Glomerular endothelial cell (primary cell): ENCODE measurements at places on chromosomes 1 and 21.

GRCh38 chr1:171112119-171112518 lies 21.4 kb downstream of the FMO3 start:
- DNase-seq, result no peak

DNA sequence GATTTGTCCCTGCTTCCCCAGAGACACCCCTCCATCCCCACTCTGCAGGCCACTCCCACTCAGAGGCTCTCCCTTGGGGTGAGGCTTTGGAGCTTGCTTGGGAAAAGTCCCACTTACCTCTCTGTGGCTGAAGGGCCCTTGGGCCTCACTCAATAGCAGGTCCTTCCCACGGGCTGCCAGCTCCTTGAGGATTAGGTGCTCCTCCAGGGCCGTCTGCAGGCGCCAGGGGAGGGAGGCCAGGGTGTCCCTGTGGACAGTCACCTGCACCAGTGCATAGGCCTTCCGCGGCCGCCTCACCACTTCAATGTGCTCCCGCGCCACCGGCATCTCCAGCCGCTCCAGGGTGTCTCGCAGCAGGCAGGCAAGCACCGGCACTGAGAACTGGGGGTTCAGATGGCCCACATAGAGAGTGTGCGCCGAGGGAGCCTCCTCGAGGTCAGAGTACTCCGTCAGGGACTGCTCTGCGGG lies 1.4 kb downstream of the SLFNL1 start:
- DNase-seq, result no peak

- DNase-seq, result no peak
Observed at GRCh38 chr1:233253832-233254331, 41.6 kb downstream of the PCNX2 start.

DNA sequence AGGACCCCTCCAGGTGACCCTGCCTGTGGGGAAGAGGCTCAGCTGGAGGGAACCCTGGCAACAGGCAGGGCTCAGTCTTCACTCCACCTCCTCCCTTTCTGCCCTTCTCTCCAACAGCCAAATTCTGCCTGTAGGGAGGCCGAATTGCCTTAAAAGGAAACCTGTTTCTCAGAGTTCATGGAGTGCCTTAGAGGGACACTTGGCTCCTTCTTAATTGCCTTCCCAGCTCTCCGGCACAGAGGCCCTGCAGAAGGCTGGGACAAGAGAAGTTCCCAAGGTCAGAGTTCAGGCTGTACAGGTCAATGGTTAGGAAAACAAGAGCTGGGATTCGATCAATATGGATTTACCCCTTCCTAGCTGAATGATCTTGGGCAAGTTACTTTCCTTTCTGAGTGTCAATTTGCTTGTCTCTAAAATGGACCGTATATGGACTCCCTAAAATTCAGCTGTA lies 6.2 kb downstream of the CSRP1 start:
- DNase-seq, result no peak

GRCh38 chr1:177909416-177909815 lies 60.4 kb downstream of the SEC16B start:
- no peak for DNase-seq

GRCh38 chr1:228154670-228155571 lies 5.2 kb downstream of the GJC2 start:
- DNase-seq, result no peak

GRCh38 chr1:205004351-205004750 lies 38.7 kb upstream of the CNTN2 start:
- no peak for DNase-seq

DNA sequence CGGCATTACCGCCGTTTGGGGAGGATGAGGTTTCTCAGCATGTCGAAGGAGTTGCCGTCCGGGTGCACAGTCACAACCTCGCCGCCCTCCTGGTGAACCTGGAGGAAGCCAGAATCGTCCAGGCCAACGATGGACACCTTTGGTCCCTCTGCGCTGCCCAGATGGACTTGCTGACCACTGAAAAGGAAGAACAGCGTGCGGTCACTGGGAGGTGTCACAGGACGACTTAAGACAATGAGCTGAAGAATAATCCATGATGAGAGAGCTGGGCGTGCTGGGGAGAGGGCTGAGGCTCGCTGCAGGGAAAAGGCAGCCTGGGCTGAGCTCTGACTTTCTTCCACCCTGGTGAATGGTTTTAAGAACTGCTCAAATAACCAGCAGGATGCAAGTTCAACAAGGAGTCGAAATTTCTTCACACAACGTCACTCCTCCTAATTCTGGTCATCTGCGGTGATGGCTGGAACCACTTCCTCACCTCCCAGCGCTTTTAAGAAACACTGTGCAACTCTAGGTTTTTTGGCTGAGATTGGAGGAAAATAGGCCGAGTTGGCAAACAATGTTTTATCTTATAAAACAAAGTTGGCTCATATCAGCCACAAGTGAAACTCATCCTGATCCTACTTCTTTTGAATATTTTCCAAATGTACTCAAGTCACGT lies 55.5 kb downstream of the SIM2 start:
- DNase-seq, result no peak

GRCh38 chr1:212484701-212485570 lies 52.2 kb downstream of the NENF start:
- DNase-seq, result no peak

DNA sequence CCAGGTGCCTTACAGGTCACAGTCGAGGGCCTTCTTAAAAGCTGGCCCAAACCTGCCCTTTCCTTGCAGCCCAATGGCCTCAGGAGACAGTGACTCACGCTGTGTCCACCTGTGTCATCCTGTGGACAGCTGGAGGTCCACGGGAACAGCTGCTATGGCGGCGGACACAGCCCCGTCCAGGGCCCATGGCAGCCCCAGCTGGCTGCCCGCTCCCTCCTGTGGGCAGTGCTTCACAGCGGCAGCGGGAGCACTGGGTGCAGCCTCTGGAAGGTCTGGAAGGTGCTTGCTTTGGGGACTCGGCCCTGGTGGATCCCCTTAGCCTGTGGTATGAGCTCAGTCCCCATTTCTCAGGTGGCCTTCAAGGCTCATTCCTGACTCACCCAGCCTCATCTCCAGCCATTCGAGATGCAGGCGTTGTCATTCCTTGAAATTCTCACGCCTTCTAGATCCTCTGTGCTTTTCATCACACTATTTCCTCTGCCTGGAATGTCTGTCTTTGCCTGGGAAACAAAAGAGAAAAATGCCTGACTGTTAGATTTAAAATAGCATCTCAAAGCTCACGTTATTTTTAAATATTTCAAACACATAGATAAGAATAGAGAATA lies 86.8 kb downstream of the KIF26B start:
- no peak for DNase-seq

- DNase-seq, result no peak
Observed at GRCh38 chr1:72937905-72938304, 655.6 kb upstream of the NEGR1 start.

DNA sequence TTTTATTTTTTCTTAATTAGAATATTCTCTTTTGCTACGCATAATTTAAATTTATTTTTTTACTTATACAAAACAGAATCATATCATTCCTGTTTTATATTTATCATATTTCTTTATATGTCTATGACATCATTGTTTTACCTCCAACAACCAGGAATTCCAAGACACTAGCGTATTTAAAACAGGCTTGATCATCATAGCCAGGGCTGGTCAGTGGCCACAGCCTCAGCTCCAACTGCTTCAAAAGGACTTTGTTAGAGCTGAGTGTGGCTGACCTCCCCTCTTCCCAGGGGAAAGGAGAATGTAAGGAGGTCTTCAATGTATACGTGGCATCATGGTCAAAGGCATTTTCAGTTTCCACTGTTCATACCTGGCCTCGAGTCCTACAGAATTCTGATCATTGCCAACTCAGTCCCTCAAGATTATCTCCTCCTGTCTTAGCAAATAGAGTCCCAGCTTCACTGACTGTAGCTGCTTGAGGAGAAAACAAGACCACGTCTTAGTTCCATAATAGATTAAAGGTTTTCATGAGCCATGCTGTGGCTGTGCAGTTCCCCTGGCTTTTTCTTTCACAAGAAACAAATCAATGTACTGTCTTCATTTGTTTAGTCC lies 444.0 kb downstream of the PTPRC start:
- no peak for DNase-seq

GRCh38 chr1:230793463-230793745 lies 46.2 kb downstream of the CAPN9 start:
- DNase-seq, result no peak

DNA sequence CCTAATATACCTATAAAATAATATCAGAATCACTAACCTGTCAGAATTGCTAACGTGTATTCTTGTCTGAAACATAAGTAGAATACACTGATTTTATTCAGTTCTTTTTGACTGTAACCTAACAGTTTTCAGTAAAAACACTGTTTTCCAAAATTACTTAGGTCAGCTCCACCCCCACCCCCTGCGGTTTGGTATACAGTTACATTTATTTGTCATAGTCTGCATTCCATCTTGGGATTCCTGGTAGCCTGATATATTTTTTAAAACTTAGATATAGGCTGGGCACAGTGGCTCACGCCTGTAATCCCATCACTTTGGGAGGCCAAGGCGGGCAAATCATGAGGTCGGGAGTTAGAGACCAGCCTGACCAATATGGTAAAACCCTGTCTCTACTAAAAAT lies 19.8 kb upstream of the ABCD3 start:
- no peak for DNase-seq

DNA sequence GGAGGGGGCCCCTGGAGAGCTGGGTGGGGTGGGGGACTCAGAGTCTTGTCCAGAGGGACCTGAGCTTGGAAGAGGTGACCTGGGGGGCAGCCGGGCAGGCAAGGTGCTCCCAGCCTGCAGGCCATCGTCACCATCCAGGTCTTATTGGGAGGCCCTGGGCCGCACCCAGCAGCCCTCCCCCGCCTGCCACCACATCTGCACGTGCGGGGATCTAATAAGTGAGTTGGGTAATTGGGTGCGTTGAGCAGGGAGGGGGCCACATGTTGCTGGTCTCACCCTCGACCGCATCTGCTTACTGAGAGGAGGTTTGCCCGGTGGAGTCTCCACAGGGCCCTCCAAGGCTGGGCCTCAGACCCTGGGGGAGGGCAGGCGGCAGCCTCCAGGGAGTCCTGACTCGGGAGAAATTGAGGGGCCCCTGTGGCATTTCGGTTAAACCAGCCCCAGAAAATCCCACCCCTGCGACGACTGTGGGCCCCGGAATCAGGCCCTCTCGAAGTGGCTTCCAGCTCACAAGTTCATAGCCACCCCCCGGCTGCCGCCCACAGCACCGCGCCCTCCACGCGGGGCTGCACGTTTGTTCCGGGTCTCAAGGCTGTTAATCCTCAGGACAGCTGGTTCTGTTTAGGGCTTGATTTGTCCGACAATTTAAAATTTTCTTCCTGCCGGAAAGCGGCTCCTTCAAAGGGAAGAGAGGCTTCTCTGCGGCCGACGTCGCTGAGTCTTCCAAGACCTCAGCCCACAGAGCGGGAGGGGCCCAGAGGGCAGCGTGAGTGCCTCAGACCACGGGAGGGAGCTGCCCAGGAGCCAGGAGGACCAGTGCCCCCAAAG lies 14.7 kb upstream of the COL6A2 start:
- DNase-seq, result no peak

- no peak for DNase-seq
Observed at GRCh38 chr1:158821723-158822122, 9.4 kb upstream of the MNDA start.

DNA sequence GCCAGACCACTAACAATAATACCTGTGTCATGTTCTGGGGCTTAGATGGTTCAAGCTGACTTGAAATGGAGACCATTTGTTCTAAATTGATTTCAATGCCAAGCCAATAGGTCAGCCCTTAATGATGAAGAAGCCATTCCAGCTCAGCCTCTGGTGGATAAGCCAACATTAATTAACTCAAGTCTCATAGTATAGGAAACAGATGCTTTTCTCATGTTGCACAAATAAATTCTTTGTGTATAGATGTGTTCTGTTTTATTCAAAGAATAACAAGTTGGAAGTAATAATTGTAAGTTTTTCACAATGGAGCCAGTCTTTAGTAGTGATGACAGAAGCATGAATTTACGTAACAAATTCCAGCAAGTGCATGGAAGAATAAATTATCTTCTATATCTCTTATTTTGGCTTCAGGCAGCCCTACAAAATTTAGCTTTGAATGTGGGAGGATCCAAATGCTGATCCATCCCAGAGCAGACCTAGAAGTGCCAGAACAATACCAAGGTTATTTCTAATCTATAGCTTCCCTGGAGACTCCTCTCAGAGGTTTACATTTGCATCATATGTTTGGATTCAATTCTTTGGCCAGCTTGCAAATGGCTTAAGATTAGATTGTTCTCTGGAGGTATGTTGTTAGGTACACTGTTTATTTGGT lies 42.2 kb upstream of the C1orf105 start:
- DNase-seq, result no peak

GRCh38 chr1:96387785-96388184 lies 333.8 kb upstream of the PTBP2 start:
- DNase-seq, result no peak

DNA sequence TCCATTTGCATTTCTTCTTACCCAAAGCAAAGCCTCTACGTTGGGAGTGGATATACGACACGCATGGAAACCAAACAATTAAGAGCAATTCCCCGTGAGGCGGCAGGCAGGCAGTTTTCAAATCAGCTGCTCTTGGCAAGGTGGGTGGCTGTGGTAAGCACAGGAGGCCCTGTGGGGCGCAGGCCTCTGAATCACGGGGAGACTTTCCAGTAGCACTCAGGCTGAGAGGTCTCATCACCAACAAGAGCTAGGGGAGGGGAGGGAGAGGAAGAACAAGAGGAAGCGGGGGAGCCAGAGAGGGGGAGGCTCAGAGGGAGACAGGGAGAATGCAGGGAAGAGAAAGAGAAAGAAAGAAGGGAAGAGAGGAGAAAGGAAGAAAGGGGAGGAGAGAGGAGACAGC lies 56.4 kb downstream of the MT1HL1 start:
- no peak for DNase-seq

- DNase-seq, result no peak
Observed at GRCh38 chr1:65069011-65069565, 78.9 kb upstream of the AK4 start.

GRCh38 chr1:30411206-30411605 lies 312.2 kb downstream of the MATN1 start:
- no peak for DNase-seq

GRCh38 chr1:222195857-222196256 lies 352.0 kb downstream of the HHIPL2 start:
- no peak for DNase-seq

DNA sequence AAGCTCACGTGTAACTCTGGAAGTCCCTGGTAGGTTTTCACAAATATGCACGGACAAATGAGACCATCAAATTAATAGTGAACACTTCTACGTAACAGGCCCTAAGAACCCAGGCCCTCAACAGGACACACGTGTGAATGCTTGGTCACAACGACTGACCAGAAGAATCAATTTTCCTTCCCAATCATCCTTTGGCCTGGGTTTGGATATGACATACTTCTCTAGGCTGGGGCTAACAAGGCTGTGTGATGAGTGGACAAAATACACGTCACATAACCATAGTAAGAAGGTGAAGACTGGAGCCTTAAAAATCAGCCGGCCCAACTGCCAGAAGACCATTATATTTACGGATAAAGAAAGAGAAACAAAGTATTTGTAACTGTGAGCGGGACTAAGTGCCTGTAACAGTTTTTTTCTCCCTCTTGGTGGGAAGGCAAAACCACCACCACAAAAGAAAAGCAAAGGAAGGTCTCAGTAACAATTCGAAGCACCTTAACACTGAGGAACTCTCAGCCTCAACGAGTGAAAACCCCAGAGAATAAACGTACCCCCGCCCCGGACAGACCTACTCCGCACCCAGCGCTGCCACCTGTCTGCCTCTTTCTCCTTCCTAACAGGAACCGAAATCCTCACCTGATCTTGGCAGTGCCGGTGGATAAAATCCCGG lies 450 bp downstream of the SDE2 start:
- no peak for DNase-seq
